ENCODE measurements at places on chromosomes 4 and X.

GRCh38 chrX:37651921-37652452, 33.6 kb upstream of the XK start:
- DNase-seq: no peak

- no peak for DNase-seq
Observed at GRCh38 chrX:129773649-129774458, 5.9 kb upstream of the SASH3 start.

- no peak for DNase-seq
Observed at GRCh38 chr4:38283724-38284123, 323.5 kb downstream of the PTTG2 start.

DNA sequence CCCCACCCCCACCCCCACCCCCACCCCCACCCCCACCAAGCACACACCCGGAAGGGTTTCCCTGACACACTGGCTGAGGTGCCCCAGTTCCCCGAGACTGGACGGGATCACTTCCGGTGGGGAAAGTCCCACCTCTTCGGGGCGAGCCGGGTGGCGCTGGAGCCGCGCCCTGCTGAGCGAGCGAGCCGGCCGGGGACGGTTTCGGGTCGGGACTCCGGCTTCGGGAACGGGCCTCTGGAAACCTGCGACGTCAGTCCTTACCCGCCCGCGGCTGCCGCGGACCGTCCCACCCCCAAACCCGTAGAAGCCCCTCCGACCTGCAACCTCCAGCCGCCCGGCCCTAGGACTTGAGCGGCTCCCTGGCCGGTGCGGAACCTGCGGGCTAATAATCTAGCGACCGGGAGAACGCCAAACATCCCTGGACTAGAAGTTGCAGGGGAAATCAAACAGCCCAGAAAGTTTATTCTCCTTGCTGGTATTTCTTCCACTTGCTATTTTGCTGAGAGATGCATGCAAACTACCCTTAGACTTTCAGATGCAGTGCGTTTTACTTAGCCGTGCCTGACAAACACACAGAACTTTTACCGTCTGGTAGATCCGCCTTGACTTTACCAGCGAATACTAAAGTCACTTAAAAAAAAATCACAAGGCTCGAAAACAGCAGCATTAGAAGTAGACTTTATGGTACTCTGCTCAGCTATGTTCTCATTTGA, 991 bp downstream of the RAP2C start:
- DNase-seq: peak; percentile 51

DNA sequence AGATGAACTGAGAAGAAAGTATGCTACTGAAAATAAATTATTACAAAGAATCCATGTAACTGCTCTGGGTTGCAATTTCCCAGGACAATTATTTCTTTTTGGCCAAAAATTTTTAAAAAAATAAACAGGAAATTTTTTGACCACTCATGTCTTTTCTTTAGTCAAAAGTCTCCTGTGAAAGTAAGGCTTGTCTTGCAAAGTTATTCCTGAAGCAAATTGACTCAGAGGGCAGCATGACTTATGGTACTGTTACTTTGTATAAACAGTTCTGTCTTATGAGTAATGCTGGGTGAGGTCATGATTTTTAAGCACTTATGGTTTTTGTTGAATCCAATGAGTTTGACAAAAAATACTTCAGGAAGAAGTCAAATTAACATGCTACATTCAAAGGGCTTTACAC, 292.8 kb upstream of the ARSJ start:
- no peak for DNase-seq

DNA sequence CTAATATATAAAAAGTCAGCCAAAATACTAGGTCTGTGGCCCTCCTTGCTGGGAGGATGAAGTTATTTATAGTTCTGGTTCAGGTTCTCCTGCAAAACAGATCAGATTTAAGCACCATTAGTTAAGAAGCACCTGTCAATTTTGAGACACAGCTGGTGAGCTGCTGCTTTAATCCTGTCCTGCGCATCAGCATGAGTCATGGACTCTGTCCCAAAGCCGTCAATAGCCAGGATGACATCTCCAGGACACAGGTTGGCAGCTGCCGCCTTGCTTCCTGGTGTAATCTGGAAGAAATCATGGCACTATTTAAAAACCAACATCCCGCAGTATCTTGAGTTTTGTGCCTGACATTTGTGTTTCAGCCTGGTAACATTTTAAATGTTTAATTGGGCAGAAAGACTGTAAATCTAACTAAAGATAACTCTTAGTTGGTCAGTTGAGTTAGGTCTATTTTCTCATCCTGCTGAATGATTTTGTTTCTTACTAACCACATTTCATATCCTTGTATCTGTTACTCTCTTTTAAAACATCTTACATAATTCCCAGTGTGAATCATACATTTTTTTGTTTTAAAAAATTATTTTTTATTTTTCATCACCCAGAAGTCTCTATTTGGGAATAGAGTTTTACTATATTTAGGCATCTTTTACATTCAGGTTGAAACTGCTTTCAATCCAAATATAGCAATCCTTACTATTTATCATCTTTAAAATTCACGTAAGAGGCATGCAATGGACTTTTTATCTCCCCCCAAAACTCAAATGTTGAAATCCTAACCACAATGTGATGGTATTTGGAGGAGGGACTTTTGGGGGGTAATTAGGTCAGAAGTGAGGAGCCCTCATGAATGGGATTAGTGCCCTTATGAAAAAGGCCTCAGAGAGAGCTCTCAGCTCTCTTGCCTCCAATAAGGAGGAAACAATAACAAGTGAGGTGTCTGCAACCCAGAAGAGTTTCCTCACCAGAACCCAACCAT, 10.1 kb downstream of the PDLIM3 start:
- DNase-seq: no peak

- peak; percentile 35 for DNase-seq
Observed at GRCh38 chr4:83180431-83180968, 66.0 kb upstream of the PLAC8 start.

GRCh38 chrX:107701493-107702121, 73.3 kb downstream of the PRPS1 start:
- DNase-seq: no peak

DNA sequence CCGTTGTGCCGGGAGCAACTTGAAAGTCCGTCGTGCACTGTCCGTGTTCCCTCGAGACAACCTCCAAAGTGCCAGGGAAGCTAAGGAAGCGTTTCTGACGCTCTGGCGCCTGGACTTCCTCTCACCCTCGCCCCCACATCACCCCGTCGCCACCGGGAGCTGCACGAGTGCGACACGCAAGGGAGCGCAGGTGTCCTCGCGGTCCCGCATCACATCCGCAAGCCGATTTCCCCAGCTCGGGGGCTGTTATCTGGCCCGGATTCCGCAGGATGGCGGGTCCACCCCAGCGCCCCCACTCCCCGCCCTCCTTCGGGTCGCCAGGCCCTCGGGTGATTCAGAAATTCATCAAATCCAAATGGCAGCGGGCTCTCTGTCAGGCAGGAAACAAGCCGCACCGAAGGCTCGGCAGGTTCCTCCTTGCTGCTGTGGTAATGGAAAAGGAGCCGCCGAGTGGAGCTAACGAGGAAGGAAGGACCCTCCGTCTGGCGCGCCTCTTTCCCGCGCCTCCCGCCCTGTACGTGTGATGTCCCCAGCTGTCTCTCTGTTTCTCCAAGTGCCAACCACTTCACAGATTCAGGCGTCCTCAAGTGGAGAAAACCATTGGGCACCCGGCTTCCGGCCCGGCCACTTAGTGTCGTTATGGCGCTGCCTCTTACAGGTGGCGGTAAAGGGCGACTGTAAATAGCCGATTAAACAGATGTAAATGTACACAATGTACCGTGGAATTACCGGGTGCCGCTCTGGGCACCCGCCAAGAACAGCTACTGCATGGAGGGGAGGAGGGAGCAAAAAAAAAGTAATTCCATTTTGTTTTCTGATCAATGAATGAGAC, 921 bp upstream of the SETD7 start:
- peak; percentile 50 for DNase-seq

- no peak for DNase-seq
Observed at GRCh38 chr4:94345266-94345665, 2.6 kb upstream of the HPGDS start.

- no peak for DNase-seq
Observed at GRCh38 chr4:55736605-55737183, 82.9 kb upstream of the EXOC1L start.

- no peak for DNase-seq
Observed at GRCh38 chr4:2412534-2412884, 5.9 kb downstream of the ZFYVE28 start.

DNA sequence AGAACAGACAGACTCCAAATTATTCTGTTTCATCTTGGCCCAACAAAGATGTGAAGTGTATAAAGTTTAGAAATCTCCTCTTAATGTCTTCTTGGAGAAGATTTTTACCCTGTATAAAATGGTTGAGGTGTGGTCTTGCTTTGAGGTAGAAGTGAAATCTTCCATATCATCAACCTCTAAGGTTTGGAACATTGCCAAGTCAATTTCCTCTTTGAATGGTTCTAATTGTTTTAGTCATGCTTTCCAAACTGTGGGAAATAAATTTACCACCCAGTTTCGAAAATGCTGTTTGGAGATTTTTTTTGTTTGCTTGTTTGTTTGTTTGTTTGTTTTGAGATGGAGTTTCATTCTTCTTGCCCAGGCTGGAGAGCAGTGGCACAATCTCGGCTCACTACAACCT, 174.1 kb upstream of the ADAMTS3 start:
- no peak for DNase-seq

DNA sequence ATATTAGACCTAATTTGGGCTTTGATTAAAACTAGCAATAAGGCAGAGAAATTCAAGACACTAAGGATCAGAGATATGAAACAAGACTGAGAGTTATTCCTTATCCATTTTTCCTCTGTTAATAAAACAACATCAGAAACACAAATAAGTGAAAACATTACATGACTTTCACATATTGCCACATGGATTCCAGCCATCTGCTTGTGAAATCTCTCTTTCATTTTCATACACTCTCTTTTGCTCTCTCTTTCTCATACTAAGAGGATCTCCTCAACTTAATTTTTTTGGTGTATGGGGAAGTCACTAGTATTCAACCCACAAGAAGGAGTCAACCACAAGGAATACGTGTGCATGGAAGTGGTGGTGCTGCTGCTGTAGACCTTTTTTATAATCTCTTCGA, 183.0 kb downstream of the LDB2 start:
- DNase-seq: no peak

- no peak for DNase-seq
Observed at GRCh38 chr4:176635372-176636261, 157.1 kb downstream of the VEGFC start.

GRCh38 chr4:114509340-114509739, 89.3 kb upstream of the UGT8 start:
- DNase-seq: no peak

GRCh38 chrX:7314425-7314824, 166.5 kb upstream of the PUDP start:
- DNase-seq: no peak

GRCh38 chr4:102868153-102868780, 525 bp upstream of the CISD2 start:
- no peak for DNase-seq

DNA sequence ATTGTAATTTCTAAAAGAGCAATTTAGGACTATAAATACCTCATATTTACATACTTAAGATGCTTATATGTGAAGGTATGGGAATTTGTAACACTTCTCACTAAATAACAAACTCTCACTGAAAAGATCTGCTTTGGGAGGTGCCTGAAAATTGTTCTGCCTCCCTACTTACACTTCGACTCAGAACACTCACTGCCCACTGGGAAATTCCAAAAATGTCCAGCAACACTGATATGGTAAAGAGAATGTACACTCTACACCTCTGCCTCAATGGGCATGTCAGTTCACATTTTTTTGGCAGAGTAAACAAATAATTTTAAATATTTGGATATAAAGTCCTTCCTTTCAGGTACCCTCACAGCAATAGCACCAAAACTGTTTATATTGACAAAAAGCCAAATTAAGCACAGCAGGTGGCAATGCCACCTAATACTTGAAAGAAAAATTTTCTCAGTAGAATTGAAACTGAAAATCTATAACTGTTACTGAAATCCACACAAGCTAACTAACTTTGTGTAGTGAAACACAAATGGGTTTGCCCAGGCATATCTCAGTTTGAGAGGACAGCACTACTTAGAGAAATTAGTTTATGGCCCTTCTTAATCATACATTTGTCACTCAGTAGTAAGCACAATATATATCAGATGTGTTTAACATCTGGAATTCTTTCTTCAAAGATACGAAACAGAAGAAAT, 67.1 kb downstream of the PRDM5 start:
- no peak for DNase-seq

DNA sequence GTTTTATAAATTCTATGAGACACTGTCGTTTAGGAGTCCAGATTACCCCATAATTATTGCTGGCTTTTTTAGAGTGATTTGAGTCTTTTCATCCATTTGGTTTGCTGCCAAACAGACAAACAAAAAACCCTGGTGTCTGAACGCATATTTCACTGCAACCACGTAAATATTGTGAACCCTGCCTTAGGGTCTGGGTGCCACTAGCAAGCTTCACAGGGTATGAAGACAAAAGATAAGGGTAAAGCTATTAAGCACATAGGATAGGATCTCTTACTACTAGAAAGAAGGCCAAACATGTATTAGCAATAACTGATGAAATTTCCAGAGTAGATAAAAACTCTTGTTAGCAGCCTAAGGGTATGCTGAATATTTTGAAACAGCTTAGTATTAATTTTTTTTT, 143.3 kb downstream of the BANK1 start:
- DNase-seq: no peak

DNA sequence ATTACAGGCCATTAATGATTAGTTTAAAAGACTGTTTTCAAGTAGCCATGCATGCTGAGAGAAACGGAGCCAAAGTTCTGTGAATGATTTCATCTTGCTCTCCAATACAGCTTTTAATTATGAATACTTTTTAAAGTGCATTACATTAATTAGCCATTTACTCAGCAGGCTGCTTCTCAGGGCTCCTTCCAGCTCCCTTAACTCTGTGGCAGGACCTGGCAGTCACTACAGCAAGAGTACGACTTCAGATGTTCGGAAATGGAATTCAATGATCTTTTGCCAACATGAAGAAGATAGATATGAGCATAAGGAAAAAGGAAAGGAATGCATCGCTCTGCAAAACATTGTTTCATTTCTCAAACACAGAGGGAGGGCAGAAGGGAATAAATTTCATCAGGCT, 987.2 kb downstream of the PDHA2 start:
- DNase-seq: no peak

- no peak for DNase-seq
Observed at GRCh38 chr4:14924812-14925344, 77.4 kb upstream of the CPEB2 start.

- DNase-seq: no peak
Observed at GRCh38 chr4:31787701-31788100, 1067.5 kb downstream of the PCDH7 start.

DNA sequence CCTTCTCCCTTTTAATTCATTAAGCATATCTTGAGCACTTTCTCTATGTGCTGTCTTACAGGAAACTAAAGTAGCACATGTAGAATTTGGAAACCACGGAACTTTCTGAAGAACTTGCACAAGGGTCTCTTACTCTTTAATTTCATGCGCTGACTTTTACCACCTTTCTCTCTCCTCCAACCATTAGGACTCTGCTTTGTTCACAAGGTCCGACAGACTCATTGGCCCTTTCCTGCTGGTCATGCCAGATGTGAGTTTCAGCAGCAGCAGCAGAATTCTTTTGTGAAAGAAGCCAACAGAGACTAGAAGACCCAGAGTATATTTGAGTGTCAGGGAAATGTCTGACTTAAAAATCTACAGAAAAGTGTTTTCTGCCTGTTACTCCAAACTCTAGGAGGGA, 207.1 kb downstream of the GUCY2F start:
- no peak for DNase-seq

GRCh38 chr4:80035336-80035735, 37.7 kb downstream of the ANTXR2 start:
- DNase-seq: no peak

All from CMK (cell line).